ENCODE measurements at places on chromosomes 13 and 19.
A peak's percentile ranks its signal among the peaks of the same experiment; 100 is the strongest.

DNA sequence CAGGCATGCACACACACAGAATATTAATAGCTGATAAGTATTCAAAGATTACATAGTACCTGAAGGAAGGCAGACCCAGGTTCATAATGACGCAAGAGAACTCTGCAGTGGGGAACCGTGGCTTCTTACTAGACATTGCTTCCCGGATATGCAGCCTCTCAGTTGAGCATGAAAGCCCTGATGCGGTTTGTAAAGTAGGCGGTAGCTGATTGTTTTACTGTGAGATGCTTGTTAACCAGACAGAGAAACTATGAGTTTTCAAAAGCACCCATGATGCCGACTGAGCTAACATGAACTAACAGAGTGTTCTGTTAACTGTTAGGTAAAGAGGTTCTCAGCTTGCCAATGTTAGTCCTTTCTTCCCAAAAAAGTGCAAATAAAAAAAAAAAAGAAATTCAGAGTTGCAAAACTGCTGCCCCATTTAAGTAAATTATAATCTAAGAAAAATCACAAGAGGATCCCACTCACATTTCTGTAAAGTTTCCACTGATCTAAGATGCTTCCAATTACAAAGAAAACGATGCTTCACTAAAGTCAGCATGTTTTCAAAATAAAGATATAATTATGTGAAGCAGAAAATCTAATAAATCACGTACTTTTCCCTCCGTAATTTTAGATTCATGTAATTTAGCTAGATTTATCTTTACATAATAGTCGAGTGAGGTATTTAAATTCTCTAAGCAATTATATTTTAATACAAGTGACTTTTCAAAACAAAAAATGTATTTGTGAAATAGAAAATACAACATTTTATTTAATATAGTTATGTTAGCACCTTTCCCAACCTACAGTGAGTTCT, 2.2 kb downstream of the FLT1 start:
- peak; percentile 20 for DNase-seq

GRCh38 chr13:87295636-87296035, 375.5 kb upstream of the SLITRK5 start:
- no peak for DNase-seq

- DNase-seq = no peak
These were observed 463.5 kb downstream of the GPC6 start for GRCh38 chr13:93690139-93690538.

- DNase-seq = no peak
These were observed 29.0 kb upstream of the NBEA start for GRCh38 chr13:34913040-34913439.

- peak; percentile 2 for DNase-seq
These were observed 16.2 kb downstream of the TMTC4 start for GRCh38 chr13:100658363-100658762.

DNA sequence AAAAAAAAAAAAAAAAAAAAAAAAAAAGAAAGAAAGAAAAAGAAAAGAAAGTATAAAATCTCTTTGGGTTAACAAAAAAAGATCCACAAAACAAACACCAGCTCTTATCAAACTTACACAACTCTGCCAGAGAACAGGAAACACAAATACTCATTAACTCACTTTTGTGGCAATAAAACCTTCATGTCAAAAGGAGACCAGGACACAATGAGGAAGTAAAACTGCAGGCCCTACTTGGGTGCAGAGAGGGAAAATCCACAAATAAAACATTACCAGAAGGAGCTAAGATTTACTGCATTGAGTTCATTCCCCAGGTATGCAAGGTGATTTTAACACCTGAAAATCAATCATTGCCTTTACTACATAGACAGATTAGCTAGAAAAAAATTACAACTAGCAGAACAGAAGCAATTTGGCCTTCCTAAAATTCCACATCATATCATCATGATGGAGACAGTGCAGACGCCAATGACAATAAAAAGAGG, 9.6 kb upstream of the CEACAM5 start:
- peak; percentile 96 for DNase-seq

- no peak for DNase-seq
These were observed 18.8 kb upstream of the GTF2F2 start for GRCh38 chr13:45101327-45102018.

DNA sequence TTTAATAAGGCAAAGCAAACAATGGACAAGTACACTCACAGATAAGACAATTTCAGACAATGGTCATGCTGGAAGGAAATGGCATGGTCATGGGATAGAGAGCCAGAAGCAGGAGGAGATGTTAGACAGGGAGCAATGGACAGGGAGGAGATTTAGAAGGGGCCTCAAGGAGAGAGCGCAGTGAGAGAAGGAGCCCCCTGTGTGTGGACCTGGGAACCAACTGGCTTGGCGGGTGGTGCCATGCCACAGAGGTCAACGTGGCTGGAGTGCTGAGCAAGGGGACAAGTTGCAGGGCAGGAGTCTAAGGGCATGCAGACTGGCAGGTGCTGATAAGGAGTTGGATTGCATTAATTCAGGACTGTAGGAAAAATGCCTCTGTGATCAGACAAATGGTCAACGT, 75.3 kb upstream of the UQCRFS1 start:
- DNase-seq = no peak

GRCh38 chr13:107020393-107020792, 452.5 kb upstream of the ARGLU1 start:
- DNase-seq = no peak

- no peak for DNase-seq
These were observed 10.3 kb downstream of the AKT2 start for GRCh38 chr19:40274585-40275544.

- no peak for DNase-seq
These were observed 19.6 kb downstream of the C2CD4C start for GRCh38 chr19:389255-389934.

- no peak for DNase-seq
These were observed 29.7 kb upstream of the EIF3G start for GRCh38 chr19:10149427-10149826.

- no peak for DNase-seq
These were observed 12.3 kb upstream of the ISYNA1 start for GRCh38 chr19:18450021-18450930.

DNA sequence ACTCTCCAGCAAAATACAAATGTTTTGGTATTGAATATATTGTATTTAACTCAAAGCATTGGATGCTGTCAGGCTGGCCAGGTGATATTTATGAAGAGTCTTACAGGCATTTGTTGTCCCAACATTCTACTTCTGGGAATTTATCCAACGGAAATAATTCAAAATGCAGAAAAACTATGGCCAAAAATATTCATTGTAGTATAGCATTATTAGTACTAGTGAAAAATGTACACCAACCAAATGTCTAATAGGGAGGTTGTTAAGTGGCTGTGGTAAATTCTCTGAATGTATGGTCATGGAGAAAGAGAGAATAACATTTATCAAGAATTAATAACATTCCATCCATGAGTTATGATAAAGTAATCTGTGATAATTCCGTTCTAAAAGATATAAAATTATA, 38.6 kb upstream of the GAS6 start:
- no peak for DNase-seq

DNA sequence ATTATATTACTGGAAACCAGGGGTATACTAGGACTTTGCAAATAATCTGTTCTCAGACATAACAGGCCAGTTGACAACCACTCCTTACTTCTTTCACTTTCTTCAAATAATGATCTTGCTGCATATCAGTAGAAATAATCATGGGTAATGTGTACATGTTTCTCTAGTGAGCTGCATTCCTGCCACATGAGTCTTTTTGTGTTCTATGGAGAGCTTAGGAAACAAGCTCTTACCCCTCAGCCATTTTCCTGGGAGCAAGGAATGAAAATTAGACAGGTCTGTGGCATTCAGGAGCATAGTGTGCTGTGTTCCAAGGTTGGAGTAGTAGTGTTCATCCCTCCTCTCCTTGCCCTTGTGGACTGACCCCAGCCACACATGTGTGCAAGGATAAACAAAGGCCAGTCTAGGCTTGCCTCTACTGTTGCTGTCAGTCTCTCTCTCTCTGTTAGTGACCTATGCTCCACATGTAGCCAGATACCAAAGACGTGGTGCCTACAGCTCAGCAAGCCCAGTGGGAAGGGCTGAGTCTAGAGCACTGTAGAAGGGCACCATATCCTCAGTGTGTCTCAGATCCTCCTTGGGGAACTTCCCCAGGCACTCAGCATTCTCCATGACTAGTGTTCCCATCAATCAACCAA, 11.5 kb upstream of the OXGR1 start:
- DNase-seq = no peak

DNA sequence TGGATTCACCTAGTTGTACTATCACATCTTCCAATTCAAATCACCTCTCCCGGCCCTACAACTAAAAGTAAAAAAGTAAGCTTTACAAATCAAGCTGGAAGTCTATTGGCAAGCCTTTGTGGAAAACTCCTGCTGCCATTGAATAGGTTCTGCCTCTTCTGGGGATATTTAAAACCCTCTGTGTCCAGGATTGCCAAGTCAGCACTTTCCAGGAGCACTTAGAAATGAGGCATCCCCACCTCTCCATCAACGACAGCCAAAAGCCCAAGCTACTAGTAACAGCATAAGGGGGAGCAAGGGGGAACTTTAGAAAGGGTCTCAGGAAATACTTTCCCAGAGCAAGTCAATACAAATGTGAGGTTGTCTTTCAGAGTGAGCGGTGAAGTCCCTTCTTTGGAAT, 85.0 kb upstream of the OBI1 start:
- DNase-seq = no peak

- DNase-seq = no peak
These were observed 23.2 kb upstream of the MAB21L1 start for GRCh38 chr13:35499676-35500075.

DNA sequence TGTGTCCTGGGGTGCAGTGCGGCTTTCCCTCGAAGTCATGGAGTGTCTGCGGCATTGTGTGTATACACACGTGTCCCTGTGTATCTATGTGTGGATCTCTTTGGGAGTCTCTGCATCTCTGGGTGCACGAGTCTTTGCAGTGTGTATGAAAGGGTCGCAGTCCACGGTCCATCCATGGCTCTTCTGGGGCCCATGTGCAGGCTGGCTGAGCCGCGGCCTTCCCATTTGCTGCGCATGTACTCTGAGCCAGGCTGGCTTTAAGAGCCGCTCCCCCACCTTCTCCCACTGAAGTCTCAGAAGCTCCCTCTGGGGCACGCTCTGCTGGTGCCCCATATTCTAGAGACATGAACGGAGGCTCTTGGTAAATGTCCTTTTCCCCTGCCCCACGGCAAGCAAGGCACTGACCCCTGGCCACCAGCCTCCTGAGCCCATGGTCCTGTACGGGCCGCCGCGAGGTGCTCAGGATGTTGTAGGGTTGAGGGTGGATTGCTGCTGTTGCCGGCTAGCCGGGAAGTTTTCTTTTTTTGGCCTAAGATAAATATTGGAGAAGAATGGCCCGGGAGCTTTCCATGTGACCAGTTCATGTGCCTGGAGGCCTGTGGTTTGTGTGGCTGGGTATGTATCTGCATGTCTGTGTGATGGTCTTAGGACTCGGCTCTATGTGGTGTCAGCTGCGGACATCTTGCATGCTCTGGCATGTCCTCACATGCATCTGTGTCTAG, 31.9 kb downstream of the PAK4 start:
- DNase-seq = no peak

DNA sequence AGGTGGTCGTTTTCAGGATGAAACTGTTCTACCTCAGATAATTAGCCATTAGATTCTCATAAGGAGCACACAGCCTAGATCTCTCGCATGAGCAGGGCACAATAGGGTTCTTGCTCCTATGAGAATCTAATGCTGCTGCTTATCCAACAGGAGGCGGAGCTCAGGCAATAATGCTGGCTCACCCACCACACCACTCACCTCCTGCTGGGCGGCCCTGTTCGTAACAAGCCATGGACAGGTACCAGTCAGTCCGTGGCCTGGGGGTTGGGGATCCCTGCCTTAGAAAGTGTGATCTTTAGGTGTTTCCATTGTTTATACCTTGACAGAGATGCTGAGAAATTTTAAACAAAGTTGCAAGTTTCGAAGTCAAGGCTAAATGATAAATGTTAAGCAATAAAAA, 344.6 kb upstream of the HTR2A start:
- DNase-seq = no peak

GRCh38 chr13:97257800-97258799, 36.0 kb downstream of the MBNL2 start:
- peak; percentile 27 for DNase-seq

DNA sequence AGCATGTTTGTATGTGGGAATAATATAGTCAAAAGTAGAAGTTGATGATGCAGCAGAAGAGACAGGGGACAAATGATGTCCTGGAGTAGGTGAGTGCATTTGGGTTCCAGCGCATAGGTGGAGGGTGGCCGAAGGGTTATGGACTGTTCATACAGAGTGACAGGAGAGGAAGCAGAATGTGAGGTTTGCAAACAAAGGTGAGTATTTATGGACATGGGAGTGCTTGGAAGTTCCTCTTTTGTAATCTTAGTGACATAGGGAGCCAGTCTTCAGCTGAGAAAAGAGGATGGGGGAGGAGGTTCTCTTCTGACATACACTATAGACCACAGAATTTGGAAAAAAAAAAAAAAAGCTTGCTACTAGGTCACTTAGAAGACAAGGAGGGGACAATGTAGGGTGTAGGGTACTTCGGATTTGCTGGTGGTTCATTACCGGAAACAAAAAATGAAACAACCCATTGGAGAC, 331.6 kb downstream of the DLEU7 start:
- peak; percentile 90 for DNase-seq

DNA sequence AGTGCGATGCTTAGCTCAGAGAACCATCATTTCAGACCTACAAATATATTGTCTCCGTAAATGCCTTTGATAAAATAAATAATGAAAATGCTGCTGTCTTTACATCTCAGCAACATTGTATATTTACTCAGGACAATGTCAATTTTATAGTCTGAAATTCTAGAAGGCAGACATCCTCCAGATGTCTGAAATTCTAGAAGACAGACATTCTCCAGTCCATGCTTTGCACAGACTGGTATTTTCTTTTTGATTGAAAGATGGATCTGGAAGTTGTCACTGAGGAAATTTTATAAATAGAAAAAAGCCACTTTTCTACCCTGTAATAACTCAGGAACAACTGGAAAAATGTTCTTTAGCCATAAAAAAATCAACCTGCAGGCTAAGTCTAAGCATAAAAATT, 2293.3 kb downstream of the PCDH9 start:
- no peak for DNase-seq

DNA sequence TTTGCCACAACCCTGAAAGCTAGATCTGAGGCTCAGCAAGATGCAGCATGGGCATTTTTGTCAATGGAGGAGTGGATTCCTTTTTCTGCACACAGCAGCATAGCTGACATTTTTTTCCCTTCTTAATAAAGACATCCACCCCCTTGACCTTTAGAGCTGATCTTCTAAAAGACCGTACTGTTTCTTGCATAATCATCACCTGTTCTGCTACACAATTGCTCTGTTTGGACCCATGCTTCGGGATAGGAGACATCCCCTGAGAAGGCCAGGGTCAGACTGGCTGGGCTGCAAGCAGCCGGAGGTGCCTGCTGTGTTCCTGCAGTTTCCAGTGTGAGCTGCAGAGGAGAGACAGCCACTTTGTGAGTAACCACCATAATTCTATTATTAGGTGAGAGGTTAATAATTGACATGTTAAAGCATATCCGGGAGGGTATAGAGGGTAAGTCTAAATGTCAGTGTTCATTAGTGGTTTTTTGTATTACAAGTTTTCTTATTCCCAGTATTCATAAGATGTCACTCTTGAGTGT, 108.5 kb upstream of the C1QTNF9B start:
- no peak for DNase-seq

- no peak for DNase-seq
These were observed 4.1 kb upstream of the ZIC5 start for GRCh38 chr13:99975626-99976025.

GRCh38 chr13:99636728-99637353, 135.6 kb downstream of the TM9SF2 start:
- DNase-seq = no peak
